GM03348 (cell line): ENCODE measurements at places on chromosomes 7 and 10.
A peak's percentile ranks its signal among the peaks of the same experiment; 100 is the strongest.

DNA sequence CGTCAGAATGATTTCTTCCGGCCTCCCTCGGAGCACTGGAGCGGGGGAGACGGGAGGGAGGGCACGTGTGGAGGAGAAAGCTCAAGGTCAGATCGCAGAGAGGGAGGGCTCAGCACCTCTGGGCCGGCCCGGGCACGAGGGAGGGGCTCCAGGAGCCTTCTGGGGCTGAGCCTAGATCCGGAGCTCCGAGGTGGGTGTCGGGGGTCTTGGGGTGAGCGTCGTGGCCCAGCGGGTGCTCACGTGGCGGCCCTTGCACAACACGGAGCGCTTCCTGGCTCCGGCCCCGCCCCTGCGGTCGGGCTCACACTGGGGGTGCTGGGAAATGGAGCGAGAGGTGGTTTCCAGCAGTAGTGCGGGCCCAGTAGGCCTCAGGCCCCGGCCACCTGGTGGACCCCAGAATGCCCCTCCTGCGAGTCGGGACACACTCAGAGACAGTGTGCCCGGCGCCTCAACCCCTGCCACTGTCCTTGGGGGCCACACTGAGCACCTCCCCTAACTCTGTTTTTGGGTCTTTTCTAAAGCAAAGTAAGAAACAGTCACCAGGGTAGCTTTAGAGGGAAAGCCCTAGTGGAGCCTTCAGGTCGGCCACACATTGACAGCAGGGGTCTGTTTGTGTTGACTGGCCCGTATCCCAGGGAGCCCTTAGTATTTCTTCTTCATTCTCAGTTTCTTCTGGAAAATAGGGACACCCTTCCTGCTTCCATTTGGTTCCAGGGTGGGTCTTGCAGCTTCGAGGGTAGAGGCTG is 798 bp downstream of the PPIF start:
- peak; percentile 89 for DNase-seq

DNA sequence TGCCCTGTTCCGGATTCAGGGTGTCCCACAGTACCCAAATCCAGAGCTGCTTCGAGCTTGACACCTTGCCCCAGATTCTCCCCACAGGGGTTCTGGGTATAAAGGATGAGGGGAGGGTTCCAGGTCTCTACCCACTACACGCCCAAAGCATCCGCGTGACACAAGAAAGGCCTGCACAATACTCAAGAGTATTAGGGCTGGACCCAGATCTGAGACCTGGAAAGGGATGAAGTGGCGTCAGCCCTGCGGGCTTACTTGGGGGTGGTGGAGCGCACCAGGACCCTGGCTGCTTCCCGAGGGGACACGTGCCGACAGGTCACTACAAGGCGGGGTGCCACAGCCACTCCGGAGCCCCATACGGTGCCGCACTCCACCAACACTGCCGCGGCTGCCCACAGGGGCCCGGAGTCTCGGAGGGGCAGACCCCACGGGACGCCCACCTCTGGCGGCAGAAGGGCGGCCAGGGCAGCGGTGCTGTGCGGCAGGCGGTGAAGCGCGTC is 1.3 kb downstream of the TYSND1 start:
- DNase-seq = no peak

DNA sequence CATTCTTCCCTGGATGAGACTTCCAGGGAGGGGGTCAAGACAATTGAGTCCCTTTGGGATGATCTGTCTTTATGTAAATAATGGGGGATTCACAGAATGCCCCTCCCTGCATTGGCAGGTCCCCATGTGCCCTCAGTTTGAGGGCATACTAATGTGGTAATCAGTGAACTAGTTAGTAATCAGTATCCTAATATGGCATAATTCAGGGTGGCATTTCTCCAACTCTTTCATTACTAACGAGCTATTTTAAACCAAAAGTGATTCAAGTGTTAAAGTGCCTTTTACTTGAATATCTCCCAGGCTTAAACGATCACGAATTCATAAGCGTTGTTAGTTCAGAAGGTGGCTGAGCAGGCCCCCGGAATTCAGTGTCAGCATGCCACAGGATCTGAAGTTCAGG is 1.6 kb upstream of the DNAJB6 start:
- no peak for DNase-seq

GRCh38 chr7:3028071-3028757 is 15.5 kb downstream of the CARD11 start:
- no peak for DNase-seq

GRCh38 chr7:153432063-153432462 is 620.1 kb upstream of the DPP6 start:
- DNase-seq = no peak

GRCh38 chr7:96196676-96197075 is 125.2 kb downstream of the SLC25A13 start:
- no peak for DNase-seq

DNA sequence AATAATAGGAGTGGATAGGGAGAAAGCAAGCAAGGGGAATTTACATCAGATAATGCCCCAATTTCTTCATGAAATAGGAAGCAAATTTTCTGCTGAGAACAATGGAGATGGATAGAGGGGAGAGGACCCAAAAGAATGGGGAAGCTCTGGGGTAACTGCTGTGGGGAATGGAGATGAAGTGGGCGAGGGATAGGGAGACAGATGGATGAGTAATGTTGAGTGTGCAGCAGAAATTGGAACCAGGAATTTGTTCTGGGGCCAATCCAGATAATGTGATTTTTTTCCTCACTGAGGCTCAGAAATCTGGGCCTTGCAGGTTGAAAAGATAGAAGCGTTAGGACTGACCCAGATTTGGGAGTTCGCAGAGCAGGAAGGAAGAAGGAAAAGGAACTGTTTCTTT is 24.5 kb upstream of the MRC1 start:
- peak; percentile 75 for DNase-seq

DNA sequence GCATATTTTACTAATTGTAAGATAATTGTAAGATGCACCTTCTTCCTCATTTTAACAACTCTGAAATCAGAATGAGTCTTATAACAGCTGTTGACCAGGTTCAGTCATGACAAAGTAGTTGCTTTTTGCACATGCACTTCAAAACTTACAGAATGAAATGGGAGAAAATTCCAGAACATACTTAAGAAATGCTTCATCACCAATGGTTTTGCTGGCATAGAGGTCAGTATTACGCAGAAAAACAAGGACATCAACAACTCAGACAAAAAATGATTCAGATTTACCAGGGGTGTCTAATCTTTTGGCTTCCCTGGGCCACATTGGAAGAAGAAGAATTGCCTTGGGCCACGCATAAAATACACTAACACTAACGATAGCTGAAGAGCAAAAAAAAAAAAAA is 13.3 kb downstream of the COL28A1 start:
- no peak for DNase-seq
